ENCODE measurements at places on chromosomes 12 and 14. TPM values are rescaled to one million over a fixed set of nuclear protein-coding genes. Genes with fewer than 3 reads are reported as not detected.
A peak's percentile ranks its signal among the peaks of the same experiment; 100 is the strongest.

DNA sequence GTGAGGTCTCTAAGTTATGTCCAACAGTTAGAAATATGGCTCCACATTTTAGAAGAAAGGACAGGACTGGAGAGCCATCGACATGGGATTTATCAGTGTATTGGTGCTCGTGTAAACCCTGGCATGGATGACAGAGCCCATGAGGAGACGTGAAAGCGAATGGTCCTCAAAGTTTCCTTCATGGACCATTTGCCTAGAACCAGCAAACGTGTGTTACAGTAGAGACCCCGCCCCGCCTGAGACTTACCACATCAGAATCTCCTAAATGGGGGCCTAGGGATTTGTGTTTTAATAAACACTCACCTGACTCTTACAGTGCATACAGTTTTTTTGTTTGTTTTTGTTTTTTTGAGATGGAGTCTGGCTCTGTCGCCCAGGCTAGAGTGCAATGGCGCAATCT, 12.2 kb downstream of the EVL start:
- H3K27ac ChIP-seq = no peak overlapping the region
- no peaks in the 10 kb centered on the region for H3K27me3 ChIP-seq
- no peaks in the 10 kb centered on the region for H3K36me3 ChIP-seq
- H3K4me3 ChIP-seq = no peak overlapping the region
- H3K4me1 ChIP-seq = peaks cover 15% of the 10 kb centered on the region
- DNase-seq = no peak

- DNase-seq = no peak
- H3K27ac ChIP-seq = no peak overlapping the region
- H3K27me3 ChIP-seq = no peaks in the 10 kb centered on the region
- no peak overlapping the region for H3K4me3 ChIP-seq
- no peaks in the 10 kb centered on the region for H3K36me3 ChIP-seq
These were observed 10.6 kb downstream of the AREL1 start for GRCh38 chr14:74702293-74702692.

DNA sequence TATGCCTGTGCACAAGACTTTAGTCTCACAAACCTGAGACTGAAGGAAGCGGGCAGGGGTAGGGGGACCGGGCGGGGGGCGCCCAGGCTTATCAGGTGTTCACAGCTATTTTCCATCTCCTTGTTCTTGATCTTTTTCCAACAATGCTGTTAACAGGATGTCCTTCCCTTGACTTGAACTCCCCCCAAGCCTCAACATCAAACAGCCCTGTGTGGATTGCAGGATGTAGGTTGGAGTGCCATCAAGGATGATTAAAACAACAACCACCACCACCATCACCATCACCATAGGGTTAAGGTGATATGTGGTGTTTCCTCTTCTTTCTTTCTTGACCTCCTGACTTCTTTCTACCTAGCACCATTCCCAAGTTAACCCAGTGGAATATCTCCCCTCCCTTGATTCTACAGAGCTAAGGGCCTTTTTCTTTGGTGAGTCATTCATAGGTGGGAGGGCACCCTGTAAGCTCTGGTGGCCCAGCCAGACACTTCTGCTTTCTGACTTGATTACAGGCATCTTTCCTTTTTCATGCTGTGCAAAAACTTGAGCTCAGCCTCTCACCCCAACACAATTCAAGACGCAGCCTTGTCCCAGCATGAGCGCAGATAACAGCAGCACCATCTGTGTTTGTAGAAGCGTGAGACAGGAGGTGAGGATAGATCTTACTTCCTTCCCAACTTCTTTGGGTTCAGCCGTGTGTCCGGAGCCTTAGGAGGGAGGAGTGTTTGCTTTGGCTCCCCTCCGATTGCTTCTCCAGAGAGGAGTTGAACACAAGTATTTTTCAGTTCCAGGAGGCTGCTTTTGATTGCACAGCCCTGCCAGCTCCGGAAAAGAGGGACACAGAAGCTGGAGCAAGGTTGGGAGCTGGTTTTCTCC, 26.8 kb downstream of the FLVCR2 start:
- H3K4me1 ChIP-seq = no peaks in the 10 kb centered on the region
- peak; percentile 73 for DNase-seq
- H3K27me3 ChIP-seq = no peaks in the 10 kb centered on the region
- H3K4me3 ChIP-seq = peak overlapping the region; percentile 9
- H3K36me3 ChIP-seq = no peaks in the 10 kb centered on the region
- H3K27ac ChIP-seq = no peak overlapping the region

DNA sequence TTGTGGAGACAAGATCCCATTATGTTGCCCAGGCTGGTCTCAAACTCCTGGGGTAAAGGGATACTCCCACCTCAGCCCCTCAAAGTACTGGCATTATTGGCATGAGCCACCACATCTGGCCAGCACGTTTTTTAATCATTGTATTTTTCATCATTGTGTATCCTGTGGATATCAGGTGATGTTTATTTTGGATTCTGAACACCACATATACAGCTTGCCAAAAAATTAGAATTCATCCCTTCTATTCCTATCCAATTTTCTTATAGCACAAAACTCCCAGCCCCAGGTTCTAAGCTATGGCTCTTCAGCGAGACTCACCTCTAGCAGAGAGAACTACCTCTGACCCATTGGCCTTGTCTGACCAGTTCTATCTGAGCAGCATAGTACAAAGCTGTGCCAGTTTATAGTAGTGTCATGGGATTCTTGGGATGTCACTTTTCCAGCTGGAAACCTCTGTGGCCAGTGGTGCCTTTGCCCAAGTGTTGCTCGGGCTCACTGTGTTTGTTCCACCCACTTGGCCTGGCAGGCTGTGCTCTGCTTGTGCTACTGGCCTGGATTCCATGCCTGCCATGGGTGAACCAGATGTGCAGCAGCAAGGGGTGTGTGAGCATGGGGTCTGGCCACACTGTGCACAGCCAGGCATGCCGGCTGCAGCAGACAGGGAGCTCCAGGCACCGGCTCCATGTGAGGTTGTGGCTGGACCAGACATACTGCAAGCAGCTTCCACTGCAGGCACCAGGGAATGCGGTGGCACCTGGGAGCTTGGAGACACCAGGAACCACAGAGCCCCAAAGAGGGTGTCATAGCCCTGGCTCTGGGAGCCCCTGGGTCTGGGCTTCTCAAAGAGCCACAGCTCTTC, 37.2 kb downstream of the TIMELESS start:
- no peak overlapping the region for H3K4me3 ChIP-seq
- no peaks in the 10 kb centered on the region for H3K4me1 ChIP-seq
- no peak overlapping the region for H3K27ac ChIP-seq
- no peak for DNase-seq

GRCh38 chr14:76375947-76376404, at the start of gene ESRRB:
Gene ESRRB, plus strand, starts transcription at chr14:76376137. Its CDS starts 265 bp downstream, at chr14:76376402.
- peak; percentile 84 for DNase-seq
- H3K4me3 ChIP-seq = peak within 1 kb of the TSS; percentile 20
- H3K27me3 ChIP-seq = peaks cover 26% of the 10 kb centered on the region
- H3K4me1 ChIP-seq = peaks cover 4% of the 10 kb centered on the region
- H3K27ac ChIP-seq = peak within 1 kb of the TSS; percentile 57

- DNase-seq = no peak
- H3K27me3 ChIP-seq = no peaks in the 10 kb centered on the region
- H3K36me3 ChIP-seq = no peaks in the 10 kb centered on the region
- H3K4me3 ChIP-seq = no peak overlapping the region
- no peak overlapping the region for H3K27ac ChIP-seq
- no peaks in the 10 kb centered on the region for H3K4me1 ChIP-seq
These were observed 85.1 kb upstream of the WSCD2 start for GRCh38 chr12:108043750-108044533.

GRCh38 chr12:75975702-75976101, 55.9 kb downstream of the PHLDA1 start:
- peaks cover 21% of the 10 kb centered on the region for H3K4me1 ChIP-seq
- no peaks in the 10 kb centered on the region for H3K36me3 ChIP-seq
- no peak overlapping the region for H3K4me3 ChIP-seq
- no peak for DNase-seq

DNA sequence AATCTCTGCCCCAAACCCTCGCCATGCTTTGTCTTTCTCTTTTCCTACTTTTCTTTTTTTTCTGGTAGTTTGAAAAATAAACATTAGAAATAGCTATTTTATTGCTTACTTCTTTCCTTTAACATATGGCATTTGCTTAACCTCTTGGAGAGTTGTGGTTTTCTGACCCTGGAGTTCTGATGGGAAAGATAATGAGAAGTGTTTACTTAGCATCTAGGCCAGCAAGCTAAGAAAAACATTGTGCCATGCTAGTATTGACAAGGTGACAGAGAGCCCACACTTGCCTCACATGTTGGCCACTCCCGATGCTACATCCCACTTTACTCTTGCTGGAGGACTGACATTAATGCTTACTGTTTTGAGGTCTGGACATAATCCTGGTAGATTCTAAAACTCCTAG, 886.2 kb downstream of the DIO2 start:
- H3K27me3 ChIP-seq = no peaks in the 10 kb centered on the region
- H3K4me1 ChIP-seq = no peaks in the 10 kb centered on the region
- H3K27ac ChIP-seq = no peak overlapping the region
- no peak for DNase-seq
- H3K4me3 ChIP-seq = no peak overlapping the region

GRCh38 chr12:90071996-90072395, 363.4 kb upstream of the ATP2B1 start:
- H3K27me3 ChIP-seq = no peaks in the 10 kb centered on the region
- no peak overlapping the region for H3K4me3 ChIP-seq
- H3K4me1 ChIP-seq = no peaks in the 10 kb centered on the region
- H3K27ac ChIP-seq = no peak overlapping the region

DNA sequence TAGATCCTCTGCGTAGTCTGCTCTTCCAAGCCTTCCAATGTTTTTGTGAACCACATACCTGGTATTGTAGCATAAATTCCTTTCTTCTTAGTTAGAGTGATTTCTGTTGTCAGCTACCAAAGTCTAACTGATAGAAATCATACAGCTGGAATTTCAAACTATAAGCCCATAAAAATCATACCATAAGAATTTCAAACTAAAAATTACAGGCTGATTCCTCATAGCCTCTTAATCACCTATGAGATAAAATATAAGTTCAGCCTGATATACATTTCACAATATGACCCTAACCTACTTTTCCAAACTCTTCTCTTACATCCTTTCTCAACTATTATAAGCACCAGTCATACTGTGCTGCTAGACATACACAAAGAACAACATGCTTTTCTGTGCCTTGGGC, 64.8 kb downstream of the PTHLH start:
- no peak overlapping the region for H3K4me3 ChIP-seq
- DNase-seq = no peak
- H3K27ac ChIP-seq = no peak overlapping the region
- H3K36me3 ChIP-seq = no peaks in the 10 kb centered on the region
- no peaks in the 10 kb centered on the region for H3K4me1 ChIP-seq

GRCh38 chr12:14188744-14189143, 176.7 kb upstream of the ATF7IP start:
- H3K27ac ChIP-seq = no peak overlapping the region
- H3K36me3 ChIP-seq = no peaks in the 10 kb centered on the region
- H3K4me1 ChIP-seq = no peaks in the 10 kb centered on the region
- H3K27me3 ChIP-seq = no peaks in the 10 kb centered on the region
- H3K4me3 ChIP-seq = no peak overlapping the region

GRCh38 chr12:59619461-59620240, 23.8 kb downstream of the SLC16A7 start:
- no peak overlapping the region for H3K27ac ChIP-seq
- H3K4me1 ChIP-seq = no peaks in the 10 kb centered on the region
- H3K36me3 ChIP-seq = no peaks in the 10 kb centered on the region
- no peak overlapping the region for H3K4me3 ChIP-seq

DNA sequence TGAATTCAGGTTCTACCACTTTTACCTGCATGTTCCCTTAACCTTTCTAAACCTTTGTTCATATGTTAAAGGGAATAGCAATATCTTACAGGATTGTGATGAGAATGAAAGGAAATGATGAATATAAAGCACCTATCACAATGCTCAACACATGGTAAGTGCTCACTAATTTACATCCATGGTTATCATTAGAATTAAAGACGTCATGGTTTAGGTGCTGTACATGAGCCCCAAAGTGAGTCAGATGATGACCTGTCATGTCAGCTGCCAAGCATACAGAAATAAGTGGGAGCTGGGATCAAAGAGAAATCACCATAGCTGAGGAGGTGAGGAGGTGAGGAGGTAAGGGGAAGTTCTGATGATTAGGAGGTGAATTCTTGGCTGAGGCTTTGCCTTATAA, 135.9 kb upstream of the ATP2B1 start:
- H3K36me3 ChIP-seq = no peaks in the 10 kb centered on the region
- no peaks in the 10 kb centered on the region for H3K4me1 ChIP-seq
- DNase-seq = no peak
- H3K27ac ChIP-seq = no peak overlapping the region

DNA sequence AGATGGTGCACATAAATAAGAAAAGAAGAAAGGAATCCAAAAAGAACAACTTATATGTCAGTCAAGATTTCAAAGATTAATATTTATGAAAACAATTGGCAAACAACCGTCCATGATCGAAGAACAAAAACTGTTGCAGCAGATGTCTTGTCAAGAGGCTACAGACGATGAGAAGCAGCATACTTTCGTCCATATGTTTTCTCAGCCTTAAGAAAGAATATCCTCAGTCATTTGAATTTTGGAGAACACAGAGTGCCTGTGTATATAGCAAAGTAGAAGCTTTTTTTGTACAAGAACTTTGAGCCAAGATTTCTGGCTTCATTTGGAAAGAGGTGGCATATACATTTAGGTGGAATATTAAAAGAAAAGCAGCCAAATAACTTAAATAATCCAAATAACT, 297.2 kb downstream of the ITPR2 start:
- H3K36me3 ChIP-seq = no peaks in the 10 kb centered on the region
- H3K27ac ChIP-seq = no peak overlapping the region
- no peaks in the 10 kb centered on the region for H3K27me3 ChIP-seq

- peaks cover 20% of the 10 kb centered on the region for H3K36me3 ChIP-seq
- DNase-seq = no peak
- H3K4me3 ChIP-seq = no peak overlapping the region
- no peak overlapping the region for H3K27ac ChIP-seq
These were observed 24.0 kb downstream of the POLE start for GRCh38 chr12:132662901-132663755.

- no peaks in the 10 kb centered on the region for H3K27me3 ChIP-seq
- no peaks in the 10 kb centered on the region for H3K36me3 ChIP-seq
- H3K27ac ChIP-seq = no peak overlapping the region
- DNase-seq = no peak
- no peaks in the 10 kb centered on the region for H3K4me1 ChIP-seq
These were observed 154.3 kb upstream of the CCND2 start for GRCh38 chr12:4119157-4119761.

DNA sequence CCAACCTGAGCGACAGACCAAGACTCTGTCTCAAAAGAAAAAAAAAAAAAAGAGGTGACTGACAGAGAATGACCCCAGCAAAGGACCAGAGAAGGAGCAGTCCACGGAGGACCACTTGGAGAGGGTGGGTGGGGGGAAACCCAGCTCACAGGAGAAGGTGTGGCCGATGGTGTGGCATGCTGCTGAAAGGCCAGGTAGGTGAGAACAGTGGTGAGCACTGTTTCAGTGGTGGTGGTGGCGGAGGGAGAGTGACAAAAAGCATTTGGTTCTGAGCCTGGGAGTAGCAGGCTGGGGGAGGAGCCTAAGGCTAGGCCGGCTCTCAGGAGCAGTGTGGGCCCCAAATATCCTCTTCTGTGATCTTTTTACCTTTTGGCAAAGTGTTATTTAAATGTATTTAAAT, 63.8 kb downstream of the IRF2BPL start:
- no peaks in the 10 kb centered on the region for H3K36me3 ChIP-seq
- no peak for DNase-seq
- peaks cover 16% of the 10 kb centered on the region for H3K4me1 ChIP-seq
- no peak overlapping the region for H3K27ac ChIP-seq

- H3K27ac ChIP-seq = no peak overlapping the region
- no peaks in the 10 kb centered on the region for H3K36me3 ChIP-seq
- DNase-seq = peak; percentile 28
- H3K27me3 ChIP-seq = no peaks in the 10 kb centered on the region
These were observed 100.6 kb downstream of the LGMN start for GRCh38 chr14:92647797-92648279.

LRRC43 gene
- 4.8 TPM for total RNA-seq

DDX54 gene
- total RNA-seq = 62.0 TPM

EEA1 gene
- total RNA-seq = 30.2 TPM

PLBD1 gene
- 28.6 TPM for total RNA-seq

OAS1 gene
- 17.5 TPM for total RNA-seq

ACTR6 gene
- 29.2 TPM for total RNA-seq
